COLO829 (cell line): ENCODE measurements at places on chromosomes 2 and 18.
A peak's percentile ranks its signal among the peaks of the same experiment; 100 is the strongest.

DNA sequence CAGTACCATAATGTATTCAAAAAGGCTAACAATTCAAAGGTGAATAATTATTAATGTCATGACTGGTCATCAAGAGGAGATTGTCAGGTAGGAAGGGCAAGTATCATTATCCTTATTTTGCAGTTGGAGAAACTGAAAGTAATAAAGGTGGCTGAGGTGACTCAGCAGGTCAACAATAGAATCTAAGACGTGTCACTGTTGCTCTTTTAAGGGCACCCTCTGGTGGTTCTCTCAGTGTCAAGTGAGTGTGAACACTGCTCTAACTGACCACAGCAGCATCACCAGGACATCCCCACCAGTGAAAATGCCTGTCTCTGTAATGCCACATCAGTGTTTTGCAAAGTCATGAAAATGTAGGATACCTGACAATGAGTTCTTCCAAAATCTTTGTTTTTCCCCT lies 69.7 kb downstream of the DCC start:
- DNase-seq, result no peak

DNA sequence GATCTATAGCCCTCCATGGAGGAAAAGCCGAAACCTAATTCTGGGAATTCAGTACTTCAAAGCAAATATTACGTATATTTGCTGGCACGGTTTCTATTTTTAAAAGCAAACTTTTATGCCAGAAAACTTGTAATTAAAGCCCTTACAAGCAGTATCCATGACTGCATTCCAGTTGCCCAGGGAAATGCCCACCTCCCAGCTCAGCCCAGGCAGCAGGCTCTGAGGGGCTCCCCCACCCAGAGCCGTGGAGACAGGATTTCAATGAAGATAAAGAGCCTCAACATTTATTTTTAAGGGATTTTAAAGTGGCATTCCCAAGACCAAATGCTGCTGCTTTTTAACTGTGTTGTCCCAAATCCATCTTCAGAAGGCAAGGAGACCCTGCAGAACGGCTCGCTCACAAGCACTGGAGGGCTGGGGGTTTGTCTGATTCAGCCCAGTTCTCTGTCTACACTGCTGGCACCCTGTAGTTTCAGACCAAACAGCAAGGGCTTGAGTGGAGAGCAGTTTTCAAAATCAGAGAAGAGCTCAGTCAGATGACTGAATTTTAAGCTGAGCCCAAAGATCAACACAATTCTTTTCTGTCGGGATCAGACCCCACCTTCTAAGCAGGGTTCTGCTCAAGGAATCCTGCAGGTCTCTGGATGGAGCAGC lies 105.1 kb downstream of the KCNF1 start:
- DNase-seq, result no peak

- no peak for DNase-seq
These were observed 114.6 kb downstream of the SETBP1 start for GRCh38 chr18:44795241-44795640.

GRCh38 chr2:31235504-31235902 lies 1.6 kb downstream of the EHD3 start:
- peak; percentile 30 for DNase-seq

- no peak for DNase-seq
These were observed 200.5 kb downstream of the ACKR3 start for GRCh38 chr2:236769981-236770671.

GRCh38 chr2:14016289-14016955 lies 616.1 kb upstream of the LRATD1 start:
- no peak for DNase-seq

DNA sequence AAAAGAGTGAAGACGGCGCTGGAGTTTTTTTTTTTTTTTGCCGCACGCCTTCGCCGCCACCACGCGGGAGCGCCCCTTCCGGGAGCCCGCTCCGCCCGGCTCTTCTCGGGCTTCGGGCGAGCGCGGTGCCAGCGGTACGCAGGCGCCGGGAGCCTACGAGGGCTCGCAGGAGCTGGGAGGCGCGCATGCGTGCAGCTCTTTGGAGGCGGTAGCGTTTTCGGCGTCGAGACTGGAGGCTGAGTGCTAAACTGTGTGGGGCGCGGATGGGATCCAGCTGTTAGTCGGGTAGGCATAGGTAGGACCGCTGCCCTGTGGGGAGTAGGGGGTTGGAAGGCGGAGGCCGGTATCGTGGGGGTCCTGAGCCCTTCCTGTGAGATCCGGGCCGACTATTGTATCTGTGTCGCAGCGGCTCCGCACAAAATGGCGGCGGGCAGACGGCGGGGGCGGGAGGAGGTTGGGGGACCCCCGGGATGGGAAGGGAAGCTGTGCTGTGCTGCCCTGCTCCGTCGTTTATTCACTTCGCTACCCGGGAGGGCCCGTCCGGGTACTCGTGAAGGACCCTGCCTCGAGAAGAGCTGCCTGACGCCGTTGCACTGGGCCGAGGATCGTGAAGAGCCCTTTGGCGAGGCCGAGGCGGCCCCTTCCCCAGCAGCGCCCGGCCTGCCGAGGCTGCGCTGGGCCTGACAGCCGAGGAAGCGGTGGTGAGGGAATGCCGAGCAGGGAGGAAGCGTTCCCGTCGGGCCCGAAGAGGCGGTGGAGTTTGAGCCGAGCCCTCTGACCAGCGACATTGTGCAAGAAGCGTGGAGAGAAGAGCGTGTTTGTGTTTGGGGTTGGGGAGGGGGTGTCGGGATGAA lies at the start of gene ZNF638:
ZNF638 (plus strand) TSS at position 202 of the 854 bp plus-strand sequence. CDS start 17,173 bp downstream, outside the sequence.
- peak; percentile 94 for DNase-seq

GRCh38 chr2:73961823-73962615 lies 22.7 kb upstream of the TET3 start:
- no peak for DNase-seq

GRCh38 chr2:182280118-182280517 lies 146.7 kb downstream of the PDE1A start:
- no peak for DNase-seq

- DNase-seq, result no peak
These were observed 245.9 kb downstream of the AGPS start for GRCh38 chr2:177638507-177638906.

DNA sequence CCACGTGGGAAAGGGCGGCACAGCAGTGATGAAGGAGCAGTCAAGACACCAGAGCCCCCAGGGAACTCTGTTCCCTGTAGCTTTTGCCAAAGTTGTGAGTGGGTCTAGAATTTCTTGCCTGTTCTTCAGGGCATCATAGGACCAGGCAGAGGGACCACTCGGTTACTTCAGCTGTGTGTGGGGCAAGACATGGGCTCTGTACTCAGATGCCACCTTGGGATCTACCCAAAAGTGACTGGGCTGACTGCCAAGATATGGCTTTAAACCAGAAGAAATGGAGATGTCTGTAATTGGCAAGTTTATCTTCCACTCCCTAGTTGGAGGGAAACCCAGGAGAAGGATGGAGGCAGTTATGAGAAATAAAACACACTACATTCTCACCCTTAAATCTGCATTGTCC lies 29.6 kb downstream of the KCNF1 start:
- no peak for DNase-seq

DNA sequence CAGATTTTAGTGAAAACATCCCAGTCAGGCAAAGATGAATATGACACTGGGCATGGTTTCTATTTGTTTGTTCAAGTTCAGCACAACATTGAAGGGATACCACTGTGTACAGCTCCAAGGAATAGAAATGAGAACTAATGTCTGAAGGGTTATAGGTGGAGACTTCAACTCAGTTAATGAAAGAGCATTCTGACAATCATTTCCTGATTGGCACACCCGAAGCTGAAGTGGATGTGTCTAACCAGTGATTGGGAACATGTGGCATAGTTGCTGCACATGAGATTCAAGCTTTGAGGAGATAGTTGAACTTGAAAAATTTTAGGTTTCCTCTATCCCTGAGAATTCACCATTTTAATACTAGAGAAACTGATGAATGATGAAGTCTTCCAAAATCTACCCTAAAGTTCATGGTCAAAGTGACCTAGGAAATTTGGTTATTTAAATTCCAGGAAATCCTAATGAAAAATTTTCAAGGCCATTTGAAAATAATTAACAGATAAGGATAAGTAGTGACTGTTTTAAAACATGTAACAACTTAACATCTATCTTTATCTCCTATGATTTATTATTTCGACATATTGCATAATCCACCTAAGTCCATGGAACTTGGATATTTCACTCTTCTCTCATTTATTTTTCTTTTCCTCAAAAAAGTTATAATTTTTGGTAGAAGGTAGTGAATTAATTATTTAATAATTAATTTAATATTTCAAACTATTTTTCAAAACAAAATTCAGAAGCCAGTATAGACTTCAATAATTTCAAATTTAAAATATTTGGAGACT lies 38.0 kb downstream of the SLC9A4 start:
- no peak for DNase-seq

- DNase-seq, result no peak
These were observed 81.1 kb upstream of the GLI2 start for GRCh38 chr2:120654381-120655134.

- no peak for DNase-seq
These were observed 21.5 kb upstream of the SPRED2 start for GRCh38 chr2:65453916-65454315.

GRCh38 chr18:73646772-73647171 lies 500.9 kb downstream of the FBXO15 start:
- DNase-seq, result no peak

GRCh38 chr2:105384861-105385260 lies 14.0 kb downstream of the FHL2 start:
- DNase-seq, result no peak

DNA sequence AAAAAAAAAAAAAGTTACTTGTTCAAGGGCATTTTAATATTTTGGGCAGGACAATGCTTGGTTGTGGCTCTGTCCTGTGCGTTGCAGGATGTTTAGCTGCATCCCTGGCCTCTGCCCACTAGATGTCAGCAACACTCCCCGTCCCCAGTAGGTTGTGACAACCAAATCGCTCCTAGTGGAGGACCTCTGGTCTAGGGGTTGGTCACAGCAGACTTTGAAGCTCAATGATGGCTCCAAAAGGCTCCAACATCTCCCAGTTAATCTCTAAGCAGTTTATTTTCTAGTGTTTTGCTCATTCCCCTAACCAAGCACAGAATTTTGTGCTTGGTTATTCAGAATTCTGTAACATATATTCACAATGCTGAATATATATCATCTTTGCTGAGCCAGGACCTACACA lies 67.0 kb downstream of the CHRNA1 start:
- peak; percentile 80 for DNase-seq

- DNase-seq, result peak; percentile 39
These were observed 588 bp downstream of the CHAC2 start for GRCh38 chr2:53768242-53768542.

GRCh38 chr2:169692718-169693117 lies 1.5 kb downstream of the CFAP210 start:
- no peak for DNase-seq
